Ecto neural progenitor cell (in vitro differentiated cells): ENCODE measurements at places on chromosomes 1 and 21.

GRCh38 chr1:184827600-184828368 is 73.1 kb upstream of the EDEM3 start:
- no peak for DNase-seq

DNA sequence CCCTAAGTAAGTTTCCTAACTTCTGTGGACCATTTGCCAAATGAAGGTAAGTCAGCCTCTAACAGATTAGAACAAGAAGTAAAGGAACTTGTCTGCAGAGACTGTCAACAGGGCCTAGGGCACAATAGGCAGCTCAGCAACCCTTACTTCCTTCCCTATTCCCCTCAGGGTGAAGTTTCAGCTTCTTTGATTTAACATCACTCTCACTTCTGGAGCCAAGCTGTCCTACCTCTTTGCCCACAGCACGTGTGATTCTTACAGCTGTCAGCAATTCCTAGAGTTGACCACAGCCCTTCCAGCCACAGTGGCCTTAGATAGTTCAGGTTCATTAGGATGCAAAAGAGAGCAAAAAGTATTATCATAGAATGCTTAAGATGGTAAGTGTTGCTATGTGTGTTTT is 7.6 kb upstream of the EIF4G3 start:
- no peak for DNase-seq

DNA sequence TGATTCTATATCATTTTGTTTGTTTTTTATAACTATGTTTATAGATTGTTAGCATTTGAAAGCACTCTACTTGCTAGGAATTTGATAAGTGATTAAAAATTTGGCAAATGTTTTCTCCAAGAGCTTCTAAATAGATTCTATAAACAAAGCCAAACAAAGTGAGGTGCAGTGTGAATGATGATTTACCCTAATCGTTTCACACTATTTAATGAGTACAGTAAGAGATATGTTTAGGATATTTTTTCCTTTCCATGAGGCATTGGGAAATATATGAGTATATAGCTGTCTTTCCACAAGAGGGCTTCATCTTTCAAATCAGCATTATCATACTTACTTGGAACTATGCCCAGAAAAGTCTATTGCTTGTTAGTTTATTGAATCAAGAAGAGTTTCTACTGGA is 277.0 kb upstream of the BRINP3 start:
- no peak for DNase-seq

GRCh38 chr1:77627978-77628570 is 54.4 kb downstream of the ZZZ3 start:
- DNase-seq = no peak

GRCh38 chr1:180934563-180934962 is 21.9 kb downstream of the KIAA1614 start:
- no peak for DNase-seq

GRCh38 chr21:37711286-37711829 is 204.9 kb downstream of the KCNJ6 start:
- DNase-seq = no peak

DNA sequence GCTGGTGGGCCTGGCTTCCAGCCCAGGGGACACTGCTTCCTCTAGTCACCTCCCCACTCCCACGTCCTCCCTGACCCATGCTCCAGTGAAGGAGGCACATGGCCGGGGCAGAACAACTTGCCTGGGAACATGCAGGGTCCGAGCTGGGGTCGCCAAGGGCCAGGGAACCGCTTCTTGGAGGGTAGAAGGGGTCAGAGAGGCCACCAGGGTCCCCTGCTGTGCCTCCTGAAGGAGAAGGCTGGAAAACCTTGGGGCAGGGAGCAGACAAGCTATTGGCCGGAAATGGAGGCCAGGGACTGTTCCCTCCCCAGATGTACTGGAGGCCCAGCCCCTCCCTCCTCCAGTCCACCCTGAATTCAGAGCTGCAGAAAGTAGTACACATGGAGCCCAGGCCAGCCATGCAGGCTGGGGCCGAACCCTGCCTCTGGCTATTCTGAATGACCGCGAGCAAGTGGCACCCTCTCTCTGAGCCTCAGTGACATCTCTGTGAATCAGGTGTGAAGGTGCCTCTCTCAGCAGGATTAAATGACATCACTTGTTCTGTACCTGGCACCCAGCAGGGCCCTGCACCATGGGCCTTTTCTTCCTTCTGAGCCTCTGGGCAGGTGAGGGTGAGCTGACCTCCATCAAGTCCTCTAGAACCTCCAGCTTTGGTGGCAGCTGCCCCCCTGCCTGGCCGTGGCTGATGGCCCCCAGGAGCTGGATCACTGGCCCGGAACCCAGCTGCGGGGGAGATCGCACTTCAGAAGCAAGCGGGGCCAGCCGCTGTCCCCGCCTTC is 15.7 kb downstream of the SPOCD1 start:
- peak; percentile 58 for DNase-seq

DNA sequence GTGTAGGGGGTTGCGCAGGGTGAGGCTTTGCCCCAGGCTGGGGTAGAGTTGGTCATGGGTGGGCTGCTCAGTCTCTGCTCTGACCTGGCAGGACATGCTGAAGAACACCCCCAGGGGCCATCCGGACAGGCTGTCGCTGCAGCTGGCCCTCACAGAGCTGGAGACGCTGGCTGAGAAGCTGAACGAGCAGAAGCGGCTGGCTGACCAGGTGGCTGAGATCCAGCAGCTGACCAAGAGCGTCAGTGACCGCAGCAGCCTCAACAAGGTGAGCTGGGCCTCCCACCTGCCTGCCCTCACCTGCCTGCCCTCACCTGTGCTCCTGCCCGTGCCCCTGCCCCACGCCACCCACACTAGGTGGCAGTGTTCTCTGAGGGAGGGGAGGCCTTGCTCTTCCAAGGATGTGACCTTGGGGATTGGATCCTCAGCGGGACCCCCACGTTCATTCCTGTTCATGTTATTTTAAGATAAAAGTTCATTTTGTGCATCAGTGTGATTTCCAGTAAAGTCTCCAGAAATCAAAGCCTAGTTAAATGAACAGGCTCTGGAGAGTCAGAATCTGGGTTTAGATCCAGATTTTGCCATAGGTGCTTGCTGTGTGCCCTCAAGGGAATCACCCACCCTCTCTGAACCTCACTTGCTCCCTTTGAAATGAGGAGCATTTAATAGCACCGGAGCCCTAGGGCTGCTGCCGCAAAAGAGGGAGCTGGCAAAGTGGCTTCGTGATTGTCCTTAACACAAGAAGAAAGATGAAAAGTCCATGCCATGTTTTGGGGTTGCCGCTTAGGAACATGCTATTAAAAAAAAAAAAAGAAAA is 87.9 kb downstream of the ARHGEF10L start:
- no peak for DNase-seq

GRCh38 chr1:185158800-185159199 is 1.8 kb downstream of the SWT1 start:
- DNase-seq = no peak

- DNase-seq = peak; percentile 71
Observed at GRCh38 chr1:235093013-235093695, 35.5 kb downstream of the TOMM20 start.

DNA sequence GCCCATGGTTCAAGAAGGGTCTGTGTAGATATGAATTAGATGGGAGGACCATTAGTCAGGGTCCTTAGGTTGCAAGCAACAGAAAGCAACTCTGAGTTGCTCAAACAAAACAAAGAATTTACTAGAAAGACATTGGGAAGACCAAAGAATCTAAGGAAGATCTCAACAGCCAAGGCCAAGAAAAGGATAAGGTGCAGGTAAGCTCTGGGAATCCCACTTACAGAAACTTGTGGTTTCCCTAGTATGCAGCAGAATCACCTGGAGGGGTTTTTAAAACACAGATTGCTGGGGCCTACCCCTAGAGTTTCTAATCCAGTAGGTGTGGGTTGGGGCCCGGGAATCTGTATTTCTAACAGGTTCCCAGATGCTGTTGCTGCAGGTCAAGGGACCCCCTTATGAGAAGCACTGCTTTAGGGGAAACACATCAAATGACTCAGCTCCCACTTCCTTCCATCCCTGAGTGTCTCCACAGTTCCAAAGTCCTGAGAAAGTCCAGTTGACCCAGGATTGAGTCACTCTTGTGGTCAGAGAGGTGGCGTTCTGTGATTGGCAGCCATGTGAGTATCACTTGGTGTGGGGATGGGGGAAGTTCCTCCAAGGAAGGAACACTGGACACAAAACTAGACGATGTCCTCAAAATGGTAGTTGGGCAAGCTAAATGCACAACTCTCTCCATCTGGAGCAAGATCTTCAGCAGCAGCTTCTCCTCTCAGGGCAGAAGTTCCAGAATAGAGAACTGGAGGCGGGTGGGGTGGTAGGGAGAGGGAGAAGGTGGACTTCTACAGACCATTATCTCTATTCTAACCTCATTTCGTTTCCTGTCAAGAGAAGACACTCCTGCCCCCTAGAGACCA is 24.2 kb upstream of the EYA3 start:
- DNase-seq = no peak

GRCh38 chr1:231340328-231341013 is 2.4 kb downstream of the SPRTN start:
- DNase-seq = no peak

DNA sequence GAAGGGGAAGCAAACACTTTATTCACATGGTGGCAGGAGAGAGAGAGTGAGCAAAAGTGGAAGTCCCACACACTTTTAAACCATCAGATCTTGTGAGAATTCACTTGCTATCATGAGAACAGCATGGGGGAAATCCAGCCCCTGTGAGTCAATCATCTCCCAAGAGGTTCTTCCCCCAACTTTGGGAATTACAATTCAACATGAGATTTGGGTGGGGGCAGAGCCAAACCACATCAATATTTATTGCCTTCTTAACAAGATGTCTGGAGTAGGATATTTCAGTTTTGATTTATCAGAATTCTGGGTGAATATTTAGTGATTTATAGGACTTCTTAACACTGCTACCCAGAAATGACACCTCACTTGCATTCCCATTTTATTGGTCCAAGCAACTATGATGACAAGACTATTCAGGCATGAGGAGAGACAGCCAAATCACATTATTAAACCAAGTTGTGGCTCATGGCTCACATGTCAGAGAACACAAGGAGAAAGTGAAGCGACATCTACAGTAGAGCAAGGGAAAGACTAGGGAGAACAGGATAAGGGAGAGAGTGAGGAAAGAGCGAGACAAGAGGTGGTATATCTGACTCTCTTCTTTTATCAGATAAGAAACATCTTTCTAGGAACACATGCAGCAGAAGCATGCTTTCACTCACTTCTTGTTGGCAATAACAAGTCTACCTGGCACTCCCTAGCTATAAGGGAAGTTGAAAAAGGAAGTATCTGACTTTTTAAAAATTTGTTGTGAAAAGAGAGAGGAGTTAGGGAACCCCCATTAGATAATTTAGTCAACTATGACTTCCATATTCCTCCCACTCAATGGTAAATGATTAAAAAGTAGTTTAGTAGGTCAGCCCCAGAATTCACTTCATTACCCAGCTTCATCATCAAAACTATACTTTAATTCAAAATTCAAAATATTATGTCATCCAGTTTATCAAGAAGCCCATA is 36.6 kb upstream of the PTPRC start:
- DNase-seq = no peak

DNA sequence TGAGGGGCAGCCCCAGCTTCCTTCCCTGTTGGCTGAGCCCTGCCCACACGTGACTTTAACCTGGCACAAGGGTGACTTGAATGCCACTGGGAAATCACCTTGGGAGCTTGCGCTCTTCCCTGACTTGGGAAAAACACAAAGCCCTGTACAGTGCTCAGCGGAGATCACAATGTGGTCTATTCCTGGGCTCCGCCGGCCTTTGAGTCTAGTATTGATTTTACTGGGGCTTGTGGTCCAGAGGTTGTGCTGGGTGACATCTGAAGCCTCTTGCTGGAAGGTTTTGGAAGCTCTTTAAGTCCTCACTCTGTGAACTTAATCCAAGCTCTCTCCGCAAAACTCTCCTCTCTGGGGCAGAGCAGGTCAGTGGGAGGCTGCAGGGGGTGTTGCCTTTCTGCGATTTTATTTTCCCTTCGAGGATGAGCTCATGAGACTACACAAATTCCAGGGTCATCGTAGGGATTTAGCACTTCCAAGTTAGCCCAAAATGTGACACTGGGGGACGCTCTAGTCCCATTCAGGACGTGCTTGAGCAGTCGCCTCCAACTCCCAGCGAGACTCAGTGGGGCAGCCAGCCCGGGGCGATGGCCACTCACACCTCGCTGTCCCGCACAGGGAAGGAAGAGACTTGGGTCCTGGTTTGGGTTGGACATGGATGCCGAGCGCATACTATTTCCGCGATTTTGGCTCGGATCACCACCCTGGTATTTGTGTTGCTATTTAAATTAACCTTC is 291.9 kb upstream of the AJAP1 start:
- DNase-seq = no peak

GRCh38 chr1:222798975-222799374 is 15.9 kb upstream of the DISP1 start:
- DNase-seq = no peak

- DNase-seq = no peak
Observed at GRCh38 chr1:30675761-30676160, 47.6 kb downstream of the MATN1 start.

GRCh38 chr21:36395353-36396111 is 10.3 kb downstream of the CHAF1B start:
- DNase-seq = no peak

GRCh38 chr1:84573481-84573966 is 716 bp downstream of the CTBS start:
- DNase-seq = no peak

GRCh38 chr1:84598418-84598817 is 24.2 kb upstream of the CTBS start:
- DNase-seq = no peak

DNA sequence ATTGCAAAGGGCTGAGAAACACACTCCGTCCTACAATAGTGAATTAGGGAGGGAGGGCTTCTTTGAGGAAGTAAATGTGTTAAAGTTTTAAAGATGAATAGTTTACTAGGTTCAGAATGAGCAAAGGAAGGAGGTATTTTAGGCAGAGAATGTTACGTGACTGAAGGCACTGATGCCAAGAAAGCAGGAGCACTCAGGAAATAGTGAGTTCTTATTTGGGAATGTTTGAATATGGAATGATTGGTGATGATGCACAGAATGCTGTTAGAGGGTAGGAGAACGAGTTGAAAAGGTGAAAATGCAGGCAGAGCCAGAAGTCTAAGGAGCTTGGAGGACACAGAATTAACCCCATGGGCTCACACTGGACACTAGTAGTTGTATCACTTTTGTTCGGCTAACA is 108.0 kb downstream of the NRIP1 start:
- no peak for DNase-seq

DNA sequence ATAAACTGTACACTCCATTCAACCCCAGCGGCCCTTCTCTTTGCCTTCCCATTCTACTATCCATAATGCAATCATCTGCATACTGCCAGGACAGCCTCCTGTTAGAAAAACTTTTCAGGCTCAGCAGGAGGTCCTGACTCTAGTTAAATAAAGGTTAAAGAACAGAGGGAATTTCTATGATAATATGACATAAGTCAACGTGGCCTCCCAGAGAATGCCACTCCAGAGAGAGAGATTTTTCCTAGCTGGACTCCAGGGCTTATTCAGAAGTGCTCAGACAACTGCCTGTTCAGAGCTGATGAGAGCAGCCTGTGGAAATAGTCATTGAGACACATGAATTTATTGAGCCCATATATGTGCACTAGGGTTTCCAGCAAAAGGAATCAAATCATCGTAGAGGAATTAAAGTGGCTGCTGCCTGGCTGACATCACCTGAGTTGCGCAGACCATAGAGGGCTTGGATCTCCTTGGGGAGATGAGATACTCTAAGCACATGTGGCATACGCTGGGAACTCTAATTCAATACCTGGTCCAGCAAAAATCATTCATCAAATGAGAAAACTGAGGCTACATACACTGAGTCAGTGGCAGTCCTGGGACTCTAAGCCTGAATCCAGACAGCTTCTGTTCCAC is 736.2 kb downstream of the PTPRU start:
- DNase-seq = no peak

GRCh38 chr1:194268839-194269238 is 1082.4 kb upstream of the B3GALT2 start:
- DNase-seq = no peak
